ENCODE measurements at places on chromosomes 3 and 15. TPM values are rescaled to one million over a fixed set of nuclear protein-coding genes. Genes with fewer than 3 reads are reported as not detected.

THPO gene
- not detected for total RNA-seq

ACY1 gene
- 160 TPM for total RNA-seq

LARP6 gene
- total RNA-seq, result 163 TPM

CLEC3B gene
- total RNA-seq, result 0.21 TPM

CCDC39 gene
- not detected for total RNA-seq

EPHB1 gene
- total RNA-seq, result 1.6 TPM

CALML4 gene
- 5.4 TPM for total RNA-seq

STRC gene
- total RNA-seq, result not detected

GOLGA8T gene
- not detected for total RNA-seq

PPP1R14D gene
- not detected for total RNA-seq

AMIGO3 gene
- 4.3 TPM for total RNA-seq

TM4SF18 gene
- total RNA-seq, result 5.0 TPM

PRR20G gene
- not detected for total RNA-seq

CLDN16 gene
- not detected for total RNA-seq

CX3CR1 gene
- not detected for total RNA-seq

Data from A375 (cell line).